ENCODE measurements at places on chromosomes 12 and 14.

DNA sequence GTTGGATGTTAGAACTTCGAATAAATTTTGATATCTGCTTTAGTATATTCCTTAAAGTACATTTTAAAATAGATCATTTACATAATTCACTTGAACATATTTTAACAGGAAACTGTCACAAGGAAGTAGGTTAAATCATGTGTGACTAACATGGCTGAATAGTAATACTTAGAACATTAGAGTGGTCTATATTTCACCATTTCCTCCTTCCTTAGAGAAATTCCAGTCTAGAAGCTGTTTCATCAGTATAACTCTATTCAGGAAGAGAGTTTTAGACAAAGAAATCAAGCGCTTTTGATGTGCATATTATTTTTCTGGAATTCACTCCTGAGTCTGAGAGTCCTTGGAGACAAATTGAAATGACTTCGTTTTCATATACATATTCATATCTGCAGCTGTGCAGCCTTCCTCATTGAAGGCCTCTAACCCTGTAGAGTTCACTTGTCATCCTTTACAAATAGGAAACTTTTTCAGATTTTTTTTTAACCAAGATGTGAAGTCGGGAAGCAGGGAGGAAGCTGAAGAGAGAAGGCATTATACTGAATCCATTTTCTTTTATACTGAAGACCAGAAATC lies 28.4 kb downstream of the IRAK3 start:
- no peak for DNase-seq

- DNase-seq = no peak
These were observed 117.3 kb downstream of the MED13L start for GRCh38 chr12:116160231-116160630.

GRCh38 chr12:45049912-45050750 lies 768 bp downstream of the DBX2 start:
- DNase-seq = no peak

DNA sequence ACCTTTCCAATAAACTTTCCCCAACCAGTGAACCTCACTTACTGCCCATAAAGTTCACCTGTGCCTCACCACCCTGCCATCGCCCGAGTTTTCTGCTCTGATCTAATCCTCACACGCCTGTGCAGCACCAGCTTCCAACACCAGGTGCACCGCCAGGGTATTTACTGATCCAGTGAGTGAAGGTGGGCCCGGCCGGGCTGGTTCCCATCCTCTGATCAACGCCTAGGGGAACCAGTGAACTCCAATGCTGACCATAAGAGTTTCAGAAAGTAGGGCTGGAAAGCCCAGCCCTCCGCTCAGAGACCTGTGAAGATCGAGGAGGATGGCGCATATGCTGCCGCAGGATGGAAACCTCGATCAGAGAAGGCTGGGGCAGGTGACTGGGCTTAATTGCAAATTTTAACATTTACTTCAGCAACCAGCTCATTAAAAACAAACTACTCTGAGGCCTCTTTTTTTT lies 685 bp upstream of the MYL6B start:
- peak; percentile 49 for DNase-seq

GRCh38 chr12:50401500-50402081 lies 906 bp downstream of the LARP4 start:
- DNase-seq = no peak
